Upper lobe of right lung (tissue), 1 donor: ENCODE measurements at places on chromosomes 3 and 15.

- no peak for DNase-seq
These were observed 89.0 kb upstream of the LPP start for GRCh38 chr3:188064831-188065493.

DNA sequence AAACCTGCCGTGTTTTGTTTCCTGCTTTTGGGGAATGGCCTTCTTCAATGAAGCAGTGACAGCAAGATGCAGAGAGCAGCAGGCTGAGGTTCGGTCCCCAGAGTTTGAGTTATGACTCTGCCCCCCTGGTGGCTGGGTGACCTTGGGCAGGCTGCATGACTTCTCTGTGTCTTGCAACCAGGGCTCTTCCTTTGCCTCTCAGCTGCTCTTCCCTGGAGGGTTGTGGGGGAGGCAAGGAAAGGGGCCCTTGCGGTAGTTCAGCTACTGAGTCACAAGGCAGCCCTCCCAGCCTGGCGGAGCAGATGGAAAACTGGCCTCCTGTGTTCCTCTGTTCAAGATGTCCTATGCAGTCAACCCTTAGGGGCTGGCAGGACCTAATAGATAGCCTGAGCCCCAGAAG is 17.1 kb downstream of the CTXND1 start:
- DNase-seq, result no peak

GRCh38 chr3:196604548-196604947 is 34.9 kb upstream of the NRROS start:
- no peak for DNase-seq

- DNase-seq, result no peak
These were observed 29.3 kb downstream of the SLC4A7 start for GRCh38 chr3:27454914-27455313.

- DNase-seq, result no peak
These were observed 57.5 kb downstream of the CADPS start for GRCh38 chr3:62817678-62818077.

GRCh38 chr15:80788536-80788935 is 9.4 kb downstream of the CEMIP start:
- no peak for DNase-seq

GRCh38 chr3:47152578-47152977 is 11.3 kb downstream of the SETD2 start:
- no peak for DNase-seq

GRCh38 chr3:150439657-150440056 is 31.6 kb downstream of the TSC22D2 start:
- no peak for DNase-seq

DNA sequence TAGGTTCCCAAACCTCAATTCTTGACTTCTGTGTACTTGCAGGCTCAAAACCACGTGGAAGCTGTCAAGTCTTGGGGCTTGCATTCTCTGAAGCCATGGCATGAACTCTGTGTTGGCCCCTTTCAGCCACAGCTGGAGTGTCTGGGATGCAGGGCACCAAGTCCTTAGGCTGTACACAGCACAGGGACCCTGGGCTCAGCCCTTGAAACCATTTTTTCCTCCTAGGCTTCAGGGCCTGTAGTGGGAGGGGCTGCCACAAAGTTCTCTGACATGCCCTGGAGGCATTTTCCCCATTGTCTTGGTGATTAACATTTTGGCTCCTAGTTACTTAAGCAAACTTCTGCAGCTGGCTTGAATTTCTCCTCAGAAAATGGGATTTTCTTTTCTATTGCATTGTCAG is 135.4 kb downstream of the ATG7 start:
- no peak for DNase-seq

- DNase-seq, result no peak
These were observed 101.1 kb downstream of the GREM1 start for GRCh38 chr15:32818758-32819447.

DNA sequence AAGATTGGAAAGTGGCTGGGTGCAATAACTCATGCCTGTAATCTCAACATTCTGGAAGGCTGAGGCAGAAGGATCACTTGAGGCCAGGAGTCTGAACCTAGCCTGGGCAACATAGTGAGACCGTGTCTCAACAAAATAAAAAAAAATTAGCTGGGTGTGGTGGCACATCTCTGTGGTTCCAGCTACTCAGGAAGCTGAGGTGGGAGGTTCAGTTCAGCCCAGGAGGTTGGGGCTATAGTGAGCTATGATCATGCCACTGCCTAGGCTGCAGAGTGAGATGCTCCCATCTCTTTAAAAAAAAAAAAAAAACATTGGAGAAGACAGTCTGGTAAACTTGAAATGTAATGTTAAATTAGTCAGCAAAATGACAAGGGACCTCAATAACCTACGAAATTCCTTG is 57.9 kb downstream of the STAG1 start:
- no peak for DNase-seq

DNA sequence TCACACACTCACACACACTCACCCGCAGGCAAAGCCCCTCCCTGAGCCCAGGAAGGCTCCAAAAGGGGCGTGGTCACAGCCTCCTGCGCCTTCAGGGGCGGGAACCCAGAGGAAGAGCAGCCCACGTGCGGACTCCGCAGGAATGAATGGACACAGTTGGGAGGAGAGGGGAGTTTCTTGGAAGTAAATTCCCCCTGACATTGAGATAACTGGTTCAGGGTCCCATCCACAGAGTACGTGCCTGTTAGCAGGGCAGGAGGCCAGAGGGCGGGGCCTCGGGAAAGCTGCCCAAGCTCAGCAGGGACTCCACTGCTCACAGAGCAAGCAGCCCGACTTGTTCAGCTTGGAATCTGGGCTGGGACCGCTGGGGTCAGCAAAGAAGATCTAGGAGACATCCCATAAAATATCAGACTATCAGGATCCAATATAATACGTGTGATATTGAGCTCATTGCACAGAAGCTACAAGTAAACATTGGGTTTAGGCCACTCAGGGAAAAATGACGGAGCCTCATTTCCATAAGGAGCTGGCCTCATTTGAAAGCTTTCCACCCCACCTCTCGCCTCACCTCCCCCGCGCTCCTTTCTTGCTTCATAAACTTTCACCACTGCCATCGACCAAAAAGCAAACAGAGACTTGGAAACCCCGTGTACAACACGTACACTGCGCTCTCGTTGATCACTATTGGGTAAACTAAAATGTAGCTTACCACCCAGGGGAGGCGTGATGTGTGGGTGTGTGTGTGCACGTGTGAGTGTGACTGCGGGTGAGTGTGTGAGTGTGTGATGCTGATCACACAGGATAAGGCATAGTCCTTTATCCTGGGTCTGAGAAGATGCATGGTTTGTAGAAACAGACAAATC is 36.0 kb downstream of the TM2D3 start:
- DNase-seq, result no peak
